ENCODE measurements at places on chromosomes 6 and 20.

- peak; percentile 37 for DNase-seq
These were observed 29.4 kb downstream of the SDCBP2 start for GRCh38 chr20:1299522-1299921.

DNA sequence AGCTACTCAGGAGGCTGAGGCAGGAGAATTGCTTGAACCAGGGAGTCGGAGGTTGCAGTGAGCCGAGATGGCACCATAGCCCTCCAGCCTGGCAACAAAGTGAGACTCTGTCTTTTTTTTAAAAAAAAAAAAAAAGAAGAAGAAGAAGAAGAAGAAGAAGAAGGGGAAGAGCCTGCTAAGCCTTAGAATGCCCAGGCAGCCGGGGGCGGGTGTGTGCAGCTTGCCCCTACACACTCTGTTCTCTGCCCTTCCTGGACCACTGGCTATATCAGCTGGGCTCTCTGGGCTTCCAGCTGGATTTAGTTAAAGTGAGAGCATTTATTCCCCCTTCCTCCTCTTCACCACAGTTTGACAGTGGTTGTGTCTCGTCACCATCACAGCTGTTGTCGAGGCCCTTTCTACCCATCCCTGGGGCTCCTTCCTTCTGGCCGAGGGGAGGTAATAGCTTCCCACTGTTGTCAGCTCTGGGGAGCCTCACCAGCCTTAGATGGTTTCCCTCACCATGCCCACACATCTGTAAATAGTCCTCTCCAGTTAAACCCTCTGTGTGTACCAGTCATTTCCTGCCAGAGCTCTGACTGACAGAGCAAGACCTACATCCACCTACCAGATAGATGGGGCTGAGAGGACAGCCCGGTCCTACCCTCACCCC lies 77.6 kb downstream of the TRERF1 start:
- no peak for DNase-seq

GRCh38 chr6:34125939-34126338 lies 19.9 kb downstream of the GRM4 start:
- no peak for DNase-seq

DNA sequence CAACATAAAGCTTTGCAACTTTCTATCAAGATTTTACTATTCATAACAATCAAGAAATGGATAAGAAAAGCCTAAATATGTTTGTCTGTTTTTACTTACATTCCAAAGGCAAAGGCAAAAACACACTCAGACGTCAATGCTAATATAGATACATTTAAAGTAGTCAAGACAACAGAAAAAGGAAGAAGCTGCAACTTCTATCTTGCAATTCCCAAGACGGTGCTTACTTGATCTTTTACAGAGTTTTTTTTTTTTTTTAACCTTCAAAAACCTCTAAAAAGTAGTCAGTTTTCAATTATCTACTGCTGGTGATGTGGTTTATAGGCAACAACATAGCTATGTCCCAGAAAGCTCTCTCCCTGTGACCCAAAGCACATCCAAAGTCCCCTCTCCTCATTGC lies 58.1 kb downstream of the EPB41L2 start:
- DNase-seq: no peak

- DNase-seq: no peak
These were observed 456.3 kb downstream of the MAFB start for GRCh38 chr20:40232756-40233155.

DNA sequence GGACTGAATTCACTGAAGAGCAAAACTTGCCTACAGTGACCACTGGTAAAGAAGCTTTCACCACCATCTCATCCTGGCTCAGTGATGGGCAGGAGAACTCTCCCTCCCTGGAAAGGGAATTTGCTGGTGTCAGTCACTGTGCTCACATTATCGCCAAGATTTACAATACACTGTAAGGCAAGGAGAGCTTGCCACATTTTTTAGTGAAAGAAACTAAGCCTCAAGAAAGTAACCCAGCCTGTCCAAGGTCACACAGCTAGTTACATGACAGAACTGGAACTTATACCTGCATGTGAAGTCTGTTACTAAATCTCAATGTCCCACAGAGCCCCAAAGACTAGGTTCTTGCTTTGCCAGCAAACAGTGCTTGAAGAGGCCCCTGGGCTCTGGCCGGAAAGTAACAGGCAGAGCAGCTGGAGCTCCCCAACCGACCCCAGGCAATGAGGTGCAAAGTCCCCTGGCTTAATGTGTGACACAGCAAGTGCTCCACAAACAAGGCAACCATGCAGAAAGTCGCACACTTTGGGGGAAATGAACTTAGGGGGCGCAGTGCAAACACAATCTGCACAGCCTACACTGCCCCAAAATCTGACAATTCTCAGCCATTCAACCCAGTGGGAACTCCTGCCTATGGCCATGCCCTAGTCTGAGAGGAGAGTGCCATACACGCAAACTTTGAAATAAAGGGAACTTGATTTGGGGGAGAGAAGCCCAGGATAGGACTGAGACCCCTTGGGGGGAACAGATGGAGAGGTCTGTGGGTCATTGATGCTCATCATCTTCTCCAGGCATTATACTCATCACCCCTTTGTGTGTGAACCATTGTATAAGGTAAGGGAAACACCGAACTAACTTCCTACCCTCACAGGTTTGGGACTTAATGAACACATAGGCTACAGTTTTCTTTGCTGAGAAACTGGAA lies 1.9 kb downstream of the BCL2L1 start:
- DNase-seq: no peak

- DNase-seq: no peak
These were observed 610 bp downstream of the CASP8AP2 start for GRCh38 chr6:89830170-89830809.

GRCh38 chr6:123956492-123957139 lies 153.0 kb downstream of the NKAIN2 start:
- no peak for DNase-seq
